ENCODE measurements at places on chromosomes 13 and 19. TPM values are rescaled to one million over a fixed set of nuclear protein-coding genes. Genes with fewer than 3 reads are reported as not detected.

Gene EEF1AKMT1
- 12.7 TPM for total RNA-seq

Gene PIK3R2
- 55.4 TPM for total RNA-seq

Gene GPR183
- not detected for total RNA-seq

Gene FAAP24
- 2.7 TPM for total RNA-seq

Gene VN1R2
- total RNA-seq: not detected

Gene NOTCH3
- total RNA-seq: 13.8 TPM

Gene FXYD5
- total RNA-seq: 349 TPM

Gene OR7C1
- not detected for total RNA-seq

Gene CCDC169
- total RNA-seq: 1.8 TPM

Gene FUT3
- total RNA-seq: not detected

Gene ZNF808
- total RNA-seq: 17.6 TPM

Gene HSH2D
- total RNA-seq: not detected

Gene FPR2
- not detected for total RNA-seq

Gene ZNF578
- 1.4 TPM for total RNA-seq

Gene LILRA2
- total RNA-seq: not detected

Gene BRME1
- total RNA-seq: 0.72 TPM

Gene SOX21
- total RNA-seq: not detected

Gene AMH
- total RNA-seq: 2.5 TPM

Gene SLC5A5
- not detected for total RNA-seq

Gene DCT
- total RNA-seq: not detected

Gene UBE2L5
- not detected for total RNA-seq

Gene CILP2
- total RNA-seq: 0.16 TPM

Gene PLPPR3
- not detected for total RNA-seq

Gene GPR42
- not detected for total RNA-seq

Gene CASP14
- not detected for total RNA-seq

Gene CBARP
- 8.8 TPM for total RNA-seq

Gene CYP4F8
- total RNA-seq: not detected

Gene SLC17A7
- total RNA-seq: not detected

Gene FCER2
- total RNA-seq: not detected

Gene ARRDC5
- total RNA-seq: not detected
